Activated naive CD4-positive, alpha-beta T cell treated with Interleukin-2 at 50 U/mL for 16 hours (primary cell): ENCODE measurements at places on chromosomes 1 and 21.

DNA sequence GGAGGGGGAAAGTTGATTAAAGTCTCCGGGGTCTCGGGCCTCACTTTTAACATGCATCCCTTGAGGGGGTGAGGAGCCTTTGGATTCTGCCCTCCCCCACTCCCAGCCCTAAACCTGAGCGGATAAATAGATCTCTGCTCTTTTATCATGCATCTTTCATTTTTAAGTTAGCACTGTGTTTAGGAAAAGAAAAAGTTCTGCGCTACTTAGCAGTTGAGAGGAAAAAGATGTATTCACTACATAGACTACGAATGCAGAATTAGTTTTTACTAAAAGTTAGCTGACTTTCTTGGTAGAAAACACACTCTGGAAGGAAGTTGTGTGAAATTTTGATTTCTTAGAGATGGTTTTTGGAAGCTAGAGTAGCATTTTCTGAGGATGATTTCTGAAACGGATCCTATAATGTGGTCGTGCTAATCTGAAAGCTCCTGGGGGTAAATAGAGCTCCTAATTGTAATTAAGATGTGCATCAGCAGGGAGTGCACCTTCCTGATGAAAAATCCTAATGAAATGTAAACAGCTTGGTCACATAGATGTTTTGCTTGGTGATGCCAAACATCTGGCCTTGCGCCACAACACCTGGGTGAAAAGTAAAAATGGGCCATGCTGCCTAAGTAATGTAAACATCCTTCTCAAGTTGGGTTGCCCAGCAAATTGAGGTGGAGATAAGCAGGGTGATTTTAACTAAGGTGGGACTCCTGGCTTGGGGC is 1.8 kb downstream of the ROR1 start:
- no peak for DNase-seq

- DNase-seq: no peak
These were observed 117.3 kb upstream of the PKN2 start for GRCh38 chr1:88566615-88567387.

- no peak for DNase-seq
These were observed 1.9 kb upstream of the KCNA10 start for GRCh38 chr1:110520827-110521226.

DNA sequence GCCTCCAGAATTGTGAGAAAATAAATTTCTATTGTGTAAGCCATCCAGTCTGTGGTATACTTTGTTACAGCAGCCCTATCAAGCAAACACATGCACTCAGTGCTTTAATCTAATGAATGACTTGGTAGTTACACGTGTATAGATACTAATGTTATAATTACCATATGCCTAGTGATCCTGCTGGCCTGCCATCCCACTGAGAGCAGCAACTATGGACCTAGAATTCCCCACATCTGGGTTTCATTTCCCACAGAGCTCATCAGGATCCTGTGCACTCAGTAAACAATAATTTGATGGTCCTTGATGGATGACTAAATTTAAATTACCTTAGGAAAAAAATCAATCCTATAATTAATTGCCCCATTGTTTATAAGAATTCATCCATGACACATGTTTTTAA is 86.5 kb upstream of the RGS1 start:
- no peak for DNase-seq

- DNase-seq: no peak
These were observed 63.1 kb downstream of the APP start for GRCh38 chr21:26107429-26107828.

DNA sequence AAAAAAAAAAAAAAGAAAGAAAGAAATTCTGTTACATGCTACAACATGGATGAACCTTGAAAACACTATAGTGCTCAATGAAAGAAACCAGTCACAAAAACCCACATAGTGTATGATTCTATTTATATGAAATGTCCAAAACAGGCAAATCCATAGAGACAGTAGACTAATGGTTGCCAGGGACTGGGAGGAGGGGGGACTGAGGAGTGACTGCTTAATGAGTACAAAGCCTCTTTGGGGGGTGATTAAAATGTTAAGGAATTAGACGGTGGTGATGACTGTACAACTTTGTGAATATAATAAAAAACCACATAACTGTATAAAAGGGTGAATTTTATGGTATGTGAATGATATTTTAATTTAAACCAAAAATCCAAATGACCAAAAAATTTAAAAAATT is 116.0 kb upstream of the GUCA2B start:
- DNase-seq: no peak

- no peak for DNase-seq
These were observed 24.8 kb upstream of the KCNE1 start for GRCh38 chr21:34536820-34537219.

GRCh38 chr1:153251562-153251961 is 7.9 kb upstream of the LORICRIN start:
- DNase-seq: no peak

GRCh38 chr1:230048322-230048721 is 18.7 kb upstream of the GALNT2 start:
- DNase-seq: no peak

DNA sequence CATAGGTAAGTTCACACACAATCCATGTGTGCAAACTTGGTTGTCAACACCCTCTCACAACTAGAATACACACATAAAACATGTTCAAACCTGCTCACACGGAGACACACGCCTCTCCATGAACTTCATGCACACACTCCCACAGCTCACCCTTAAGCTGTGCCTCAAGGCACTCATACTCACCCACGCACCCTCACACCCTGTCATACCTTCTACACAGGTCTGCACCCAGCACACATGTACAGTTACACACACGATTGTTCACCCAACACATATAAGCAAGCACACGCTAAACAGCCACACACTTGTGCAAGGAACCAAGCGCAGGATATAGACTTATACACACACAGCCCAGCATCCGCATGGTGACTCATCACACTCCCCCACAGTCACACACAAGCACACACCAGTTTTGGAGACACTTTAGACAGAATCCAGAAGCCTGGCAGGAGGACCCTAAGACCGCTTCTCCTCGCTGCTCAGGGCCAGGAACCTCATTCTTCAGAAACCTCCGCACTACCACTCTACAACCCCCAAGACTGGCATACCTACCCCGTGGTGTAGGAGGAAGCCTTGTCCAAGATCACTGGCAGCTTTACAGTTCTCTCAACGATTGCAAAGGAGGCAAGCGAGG is 58.7 kb upstream of the ZC3H12A start:
- DNase-seq: no peak

DNA sequence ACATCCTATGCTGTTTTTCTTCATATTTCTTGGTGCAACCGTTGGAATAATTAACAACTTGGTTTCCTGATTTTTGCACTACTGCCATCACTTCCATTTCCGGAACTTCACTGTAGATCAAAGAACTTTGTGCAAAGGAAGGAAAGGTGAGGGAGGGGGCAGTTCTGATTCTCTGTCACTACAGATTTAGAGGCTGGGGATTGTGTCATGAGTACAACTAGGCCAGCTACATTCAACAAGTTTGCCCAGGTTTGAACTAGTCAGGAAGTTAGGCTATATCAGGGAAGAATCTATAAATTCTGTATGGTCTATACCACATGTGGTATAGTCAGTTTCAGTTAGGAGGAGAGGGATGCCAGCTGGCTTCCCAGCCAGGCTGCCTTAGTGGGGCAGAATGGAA is 84.2 kb downstream of the RGL1 start:
- DNase-seq: no peak

- DNase-seq: no peak
These were observed 8.8 kb upstream of the ABCB10 start for GRCh38 chr1:229567109-229567868.

DNA sequence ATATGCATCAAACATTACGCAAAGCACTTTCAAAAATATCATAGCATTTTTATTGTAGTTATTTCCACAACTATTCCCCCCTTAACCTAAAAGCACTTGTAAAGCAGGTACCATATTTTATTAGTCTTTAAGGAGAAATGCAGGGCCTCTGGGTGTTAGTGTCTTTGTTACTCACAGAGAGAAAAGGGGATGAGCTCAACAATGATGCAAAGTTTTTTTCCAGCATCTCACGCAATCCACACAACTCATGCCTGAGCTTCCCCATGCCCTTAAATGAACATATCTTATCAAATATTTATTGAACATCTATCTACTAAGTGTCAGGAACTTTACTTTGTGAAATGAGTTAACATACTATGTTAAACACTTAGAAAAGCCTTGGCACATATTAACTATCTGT is 50.6 kb downstream of the BEND5 start:
- DNase-seq: no peak
